Stimulated activated CD4-positive, alpha-beta T cell treated with anti-CD3 and anti-CD28 coated beads, TNF-alpha, amount 100 ng/mL, for 24 hours (primary cell): ENCODE measurements at places on chromosomes 4 and X.

- DNase-seq, result no peak
These were observed 25.5 kb downstream of the PDLIM5 start for GRCh38 chr4:94477227-94477626.

GRCh38 chr4:168521721-168522120 is 24.9 kb downstream of the PALLD start:
- no peak for DNase-seq

- DNase-seq, result peak; percentile 27
These were observed at the start of gene STAG2 for GRCh38 chrX:123961268-123962005. STAG2 (plus strand) TSS chrX:123961706; CDS start chrX:124022628, 60,922 bp downstream.

GRCh38 chrX:13875572-13875971 is 58.7 kb upstream of the GPM6B start:
- no peak for DNase-seq

GRCh38 chr4:15291122-15291521 is 136.7 kb upstream of the C1QTNF7 start:
- DNase-seq, result no peak

DNA sequence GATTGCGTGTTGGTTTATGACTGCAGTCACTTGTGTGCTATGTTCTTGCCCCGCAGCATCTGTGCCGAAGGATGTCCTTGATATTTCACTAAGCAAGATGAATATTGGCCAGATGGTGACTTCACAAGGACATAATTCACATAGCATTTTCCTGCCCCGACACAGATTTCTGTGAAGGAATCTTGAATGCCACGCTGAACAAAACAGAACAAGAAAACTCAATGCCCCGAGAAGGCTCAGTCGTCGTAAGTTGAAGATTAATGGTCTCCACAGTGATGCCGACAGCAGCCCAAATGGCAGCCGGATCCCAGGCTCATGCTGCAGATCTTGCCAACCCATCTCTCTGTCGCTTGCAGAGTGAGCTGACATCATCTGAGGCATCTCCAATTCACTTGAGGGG is 145.9 kb downstream of the CPEB2 start:
- DNase-seq, result no peak

GRCh38 chrX:40065296-40066046 is 32.3 kb downstream of the BCOR start:
- DNase-seq, result no peak

- DNase-seq, result peak; percentile 3
These were observed 638 bp downstream of the BLTP1 start for GRCh38 chr4:122152711-122153226.

DNA sequence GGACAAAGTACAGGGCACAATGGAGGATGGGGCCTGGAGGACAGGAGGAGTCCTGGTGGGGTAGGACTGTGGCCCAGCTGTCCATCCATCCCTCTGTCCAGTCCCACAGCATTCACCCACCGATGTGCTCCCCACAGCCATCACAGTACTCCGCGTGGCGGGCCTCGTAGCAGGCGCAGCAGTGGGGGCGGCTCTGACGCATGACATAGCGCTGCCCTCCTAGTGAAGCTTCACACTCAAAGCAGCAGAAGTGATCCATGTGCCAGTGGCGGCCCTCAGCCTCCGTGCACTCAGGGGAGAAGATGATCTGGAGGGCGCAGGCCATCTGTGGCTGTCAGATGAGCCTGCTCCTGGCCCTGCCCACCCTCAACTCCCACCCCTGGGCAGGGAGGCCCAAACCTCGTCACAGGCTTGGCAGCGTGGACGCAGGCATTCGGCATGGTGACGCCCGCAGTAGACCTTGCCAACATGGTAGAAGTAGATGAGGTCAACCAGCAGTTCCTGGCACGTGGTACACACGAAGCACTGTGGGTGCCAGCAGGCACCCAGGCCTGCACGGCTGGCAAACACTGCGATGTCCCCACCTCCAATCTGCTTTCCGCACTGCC is 6.3 kb downstream of the PLP2 start:
- no peak for DNase-seq
